Hindlimb muscle (tissue), 1 donor: ENCODE measurements at places on chromosomes 4 and X.

DNA sequence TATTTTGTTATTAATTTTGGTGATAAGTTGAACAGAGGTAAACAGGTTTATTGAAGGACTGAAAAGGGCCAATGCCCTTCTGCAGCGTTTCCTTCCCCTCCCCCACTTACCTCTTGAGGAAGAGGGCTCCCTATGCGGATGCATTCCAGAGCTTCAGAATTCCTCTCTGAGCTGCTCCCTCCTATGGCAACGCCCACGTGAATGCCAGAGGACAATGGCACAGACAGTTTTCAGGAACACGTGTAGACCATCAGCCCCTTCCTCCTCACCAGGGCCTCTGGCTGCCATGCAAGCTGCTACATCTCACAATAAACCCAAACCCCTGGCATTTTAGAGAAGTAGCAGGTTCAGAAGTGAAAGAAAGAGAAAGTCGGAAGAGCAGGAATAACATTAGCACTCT is 127.9 kb downstream of the CHRDL1 start:
- no peak for DNase-seq

DNA sequence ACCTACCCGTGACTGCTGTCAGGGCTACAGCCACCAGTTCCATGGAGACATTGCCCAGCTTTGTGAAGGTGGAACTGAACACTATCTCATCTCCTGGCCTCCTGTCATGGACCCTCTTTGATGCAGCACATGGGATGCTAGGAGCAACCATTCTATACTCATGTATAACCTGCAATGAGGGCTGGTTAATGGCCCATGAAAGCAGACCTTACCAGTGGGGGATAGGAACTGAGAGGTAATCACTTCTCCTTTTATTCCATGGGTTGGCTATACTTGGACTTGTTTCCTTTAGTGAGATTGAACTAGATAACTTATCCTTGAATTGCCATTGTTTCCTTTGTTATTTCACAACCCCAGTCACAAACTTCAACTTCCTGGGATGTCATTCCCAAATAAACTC is 310.6 kb downstream of the BMPR1B start:
- DNase-seq: no peak

GRCh38 chrX:144840616-144841015 is 406.7 kb upstream of the SPANXN1 start:
- no peak for DNase-seq

- DNase-seq: no peak
Observed at GRCh38 chr4:117770269-117771102, 263.8 kb upstream of the NDST3 start.

DNA sequence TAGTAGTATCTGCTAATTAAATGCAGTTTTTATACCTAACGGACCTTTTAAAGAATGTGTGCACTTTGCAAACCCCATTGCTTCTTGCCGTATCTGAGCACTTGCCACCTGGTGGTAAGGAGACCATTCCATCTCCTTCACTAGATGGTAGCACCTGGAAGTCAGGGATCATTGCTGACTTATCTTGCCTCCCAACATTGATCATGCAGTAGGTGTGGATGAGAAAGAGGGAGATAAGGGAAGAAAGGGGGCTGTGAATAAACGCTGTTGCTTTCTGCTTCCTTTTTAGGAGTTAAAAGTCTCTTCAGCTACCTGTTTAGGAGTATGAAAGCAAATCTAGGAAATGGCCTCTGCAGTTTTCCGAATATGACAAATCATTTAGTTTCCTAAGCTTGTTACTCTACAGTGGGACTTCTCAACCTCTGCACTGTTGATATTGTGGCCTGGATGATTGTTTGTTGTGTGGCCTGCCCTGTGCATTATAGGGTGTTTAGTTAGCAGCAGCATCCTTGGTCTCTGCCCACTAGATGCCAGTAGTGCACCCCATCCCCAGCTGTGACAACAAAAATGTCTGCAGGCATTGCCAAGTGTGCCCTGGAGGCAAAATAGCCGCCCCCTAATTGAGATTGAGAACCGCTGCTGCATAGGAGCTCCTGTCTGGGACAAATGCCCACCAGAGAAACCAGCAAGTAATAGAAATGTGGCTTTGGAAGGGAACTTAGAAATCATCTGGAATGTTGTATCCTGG is 38.8 kb downstream of the GAB1 start:
- DNase-seq: no peak

- DNase-seq: no peak
Observed at GRCh38 chrX:23228950-23229448, 105.7 kb upstream of the PTCHD1 start.
